ENCODE measurements at places on chromosomes 3 and 15.

- no peak for DNase-seq
Measured at GRCh38 chr3:112056451-112056929, 22.0 kb downstream of the TMPRSS7 start.

DNA sequence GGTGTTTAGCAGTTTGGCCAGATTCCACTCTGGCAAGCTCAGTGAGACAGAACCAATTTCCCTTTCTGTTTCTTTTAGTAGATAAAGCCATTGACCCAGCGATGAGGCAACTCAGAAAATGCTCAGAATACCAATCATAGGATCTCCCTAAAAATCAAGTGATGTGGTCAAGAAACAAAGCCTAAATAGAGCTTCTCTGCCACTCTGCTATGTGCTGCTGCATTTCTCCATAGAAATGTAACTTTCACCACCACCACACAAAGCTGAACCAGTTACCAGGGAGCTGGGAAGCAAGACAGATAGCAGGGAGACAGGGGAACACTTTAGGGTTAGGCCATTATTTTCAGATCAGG, 109.8 kb downstream of the RPL22L1 start:
- DNase-seq: no peak

- DNase-seq: no peak
Measured at GRCh38 chr3:71469138-71469435, 114.4 kb downstream of the FOXP1 start.

- DNase-seq: no peak
Measured at GRCh38 chr3:36124118-36124796, 256.0 kb upstream of the STAC start.

GRCh38 chr3:55296030-55296429, 191.1 kb downstream of the WNT5A start:
- DNase-seq: no peak

- no peak for DNase-seq
Measured at GRCh38 chr3:18641916-18642315, 216.8 kb upstream of the SATB1 start.

- no peak for DNase-seq
Measured at GRCh38 chr15:49421991-49422390, 1.1 kb upstream of the FGF7 start.

- DNase-seq: peak; percentile 29
Measured at GRCh38 chr15:74635228-74635627, 19.6 kb downstream of the CLK3 start.

- DNase-seq: no peak
Measured at GRCh38 chr15:31155151-31155550, 53.6 kb upstream of the TRPM1 start.

DNA sequence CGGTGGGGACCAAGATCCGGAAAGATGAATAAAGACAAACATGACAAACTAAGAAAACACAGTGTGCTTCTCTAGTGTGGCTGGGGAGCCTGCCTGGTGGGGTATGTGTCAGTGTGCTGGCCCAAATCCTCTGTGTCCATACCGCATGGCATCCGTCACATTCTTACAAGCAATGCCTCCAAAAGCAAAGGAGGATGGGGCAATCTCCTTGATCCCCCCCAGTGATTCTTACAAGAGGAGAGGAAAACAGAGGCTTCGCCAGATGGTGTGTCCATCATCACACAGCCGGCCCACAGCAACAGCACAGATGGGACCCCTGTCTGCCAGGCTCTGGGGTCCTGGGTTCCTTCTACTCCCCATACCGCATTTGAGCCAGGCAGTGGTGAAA, 558 bp upstream of the IL17RC start:
- no peak for DNase-seq

DNA sequence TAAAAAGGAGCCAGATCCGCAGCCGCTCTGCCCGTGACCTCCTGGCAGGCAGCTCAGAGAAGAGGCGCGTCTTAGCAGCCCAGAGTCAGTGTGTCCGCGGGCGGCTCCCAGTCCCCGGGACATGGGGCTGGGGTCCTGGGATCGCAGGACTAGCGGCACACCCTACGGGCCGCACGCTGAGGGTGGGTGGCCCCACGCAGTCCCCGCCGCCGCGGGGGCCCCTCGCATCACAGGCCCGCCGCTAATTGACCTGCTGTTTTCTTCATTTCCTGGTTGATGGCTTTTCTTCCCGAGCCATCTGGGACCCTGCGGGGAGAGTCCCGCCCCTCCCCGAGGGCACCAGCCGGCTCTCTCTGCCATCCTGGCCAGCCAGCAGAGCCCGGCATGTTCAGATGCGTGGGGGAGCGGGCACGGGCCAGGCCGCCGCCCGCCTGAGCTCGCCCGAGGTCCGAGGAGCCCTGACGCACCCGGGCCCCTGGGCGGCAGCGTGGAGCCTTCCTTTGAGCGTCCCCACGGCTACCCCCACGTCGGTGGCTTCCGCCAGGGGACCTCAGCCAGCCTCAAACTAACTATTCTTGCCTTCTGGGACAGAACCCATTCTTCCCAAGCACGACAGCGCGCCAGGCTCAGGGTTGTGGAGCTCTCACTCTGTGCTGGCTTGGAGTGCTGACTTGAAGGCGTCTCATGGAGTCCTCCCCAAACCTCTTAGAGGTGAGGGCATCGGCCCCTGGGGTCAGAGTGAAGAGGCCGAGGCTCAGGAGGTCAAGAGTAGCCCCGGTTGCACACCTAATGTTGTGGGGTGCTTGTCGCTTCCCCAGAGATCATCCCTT, 34.6 kb upstream of the CACNA2D3 start:
- DNase-seq: no peak

GRCh38 chr3:139189943-139190342, 145.3 kb upstream of the PRR23C start:
- no peak for DNase-seq

DNA sequence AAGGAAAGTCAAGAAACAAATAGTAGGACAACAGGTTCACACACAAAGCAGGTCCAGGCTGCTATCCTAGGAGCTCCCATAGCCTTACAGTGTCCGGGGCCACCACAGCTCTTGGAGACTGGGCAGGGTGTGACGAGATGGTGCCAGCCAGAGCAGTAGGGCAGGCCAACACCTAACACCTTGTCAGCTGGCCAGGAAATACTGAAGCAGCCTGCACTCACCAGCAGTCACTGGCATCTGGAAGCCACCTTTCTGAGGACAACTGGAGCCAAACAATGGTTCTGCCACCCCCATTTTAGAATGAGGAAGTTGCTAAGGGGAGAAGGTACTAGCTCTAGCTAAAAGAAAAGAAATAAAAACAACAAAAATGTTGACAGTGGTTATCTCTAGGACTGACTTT, 47.2 kb downstream of the CCDC12 start:
- no peak for DNase-seq

GRCh38 chr3:116314476-116314875, 130.8 kb downstream of the LSAMP start:
- no peak for DNase-seq

DNA sequence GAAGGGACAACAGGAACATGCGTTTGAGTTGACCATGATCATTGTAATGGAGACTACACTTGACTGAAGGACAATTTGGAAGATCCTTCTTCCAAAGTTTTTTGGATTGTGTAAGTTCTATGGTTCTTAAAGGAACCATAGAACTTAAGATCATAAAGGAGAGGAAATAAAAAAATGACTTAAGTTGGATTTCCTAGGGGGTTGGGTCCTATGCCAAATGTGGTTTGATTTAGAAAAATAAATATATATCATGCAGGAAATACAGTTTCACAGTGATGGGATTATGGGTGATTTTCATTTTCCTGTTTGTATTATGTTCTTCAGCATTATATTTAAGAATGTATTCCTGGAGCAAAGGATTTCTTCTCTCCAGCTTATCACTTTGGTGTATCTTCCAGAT, 305.5 kb upstream of the DPH6 start:
- DNase-seq: no peak

DNA sequence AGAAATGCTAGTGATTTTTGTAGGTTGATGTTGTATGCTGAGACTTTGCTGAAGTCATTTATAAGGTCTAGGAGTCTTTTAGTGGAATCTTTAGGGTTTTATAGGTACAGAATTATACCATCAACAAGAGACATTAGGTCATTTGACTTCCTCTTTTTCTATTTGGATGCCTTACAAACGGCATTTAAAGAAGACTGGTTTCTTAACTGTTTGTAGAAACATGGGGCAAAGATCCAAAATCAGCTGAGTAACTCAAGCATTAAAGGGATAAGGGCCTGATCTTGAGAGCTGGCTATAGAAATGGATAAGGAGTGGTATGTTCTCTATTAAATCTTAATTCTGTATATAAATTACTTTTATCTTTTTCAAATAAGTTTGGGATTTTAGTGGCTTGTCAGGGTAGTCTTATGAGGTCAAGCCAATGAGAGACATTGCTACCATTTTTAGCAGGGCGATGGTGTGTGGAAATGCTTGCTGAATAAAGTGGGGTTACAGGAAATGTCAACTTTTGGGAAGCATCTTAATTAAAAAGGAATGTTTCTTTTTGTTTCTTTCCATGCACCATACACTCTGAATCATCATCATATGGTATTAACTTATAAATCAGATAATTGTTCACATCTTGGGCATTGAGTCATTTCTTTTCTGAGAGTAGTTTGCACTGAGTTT, 197.7 kb upstream of the GBE1 start:
- no peak for DNase-seq

GRCh38 chr15:89112341-89112971, 24.2 kb downstream of the ABHD2 start:
- DNase-seq: no peak

- DNase-seq: no peak
Measured at GRCh38 chr15:50232791-50233190, 32.7 kb downstream of the HDC start.

DNA sequence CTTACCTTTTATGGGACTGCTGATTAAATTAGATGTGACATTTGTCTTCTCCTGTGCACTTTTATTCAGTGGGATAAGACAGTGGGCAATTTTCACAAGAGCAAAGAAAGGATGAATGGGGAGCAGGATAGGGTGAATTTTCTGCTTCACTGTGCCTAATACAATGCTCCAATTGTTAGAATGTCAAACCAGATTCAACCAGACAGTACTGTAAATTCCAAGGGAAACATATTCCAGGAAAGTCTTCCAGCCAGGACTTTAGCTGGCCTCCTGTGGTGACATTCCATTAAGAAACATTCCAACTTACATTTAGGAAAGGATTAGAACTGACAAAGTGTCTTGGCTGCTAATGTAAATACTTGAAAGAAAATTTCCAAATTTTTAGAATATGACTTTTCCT, 100.1 kb upstream of the PROK2 start:
- no peak for DNase-seq

GRCh38 chr15:82933576-82933975, 18.9 kb downstream of the HOMER2 start:
- DNase-seq: no peak

- DNase-seq: no peak
Measured at GRCh38 chr3:172103724-172104123, 64.3 kb downstream of the FNDC3B start.

DNA sequence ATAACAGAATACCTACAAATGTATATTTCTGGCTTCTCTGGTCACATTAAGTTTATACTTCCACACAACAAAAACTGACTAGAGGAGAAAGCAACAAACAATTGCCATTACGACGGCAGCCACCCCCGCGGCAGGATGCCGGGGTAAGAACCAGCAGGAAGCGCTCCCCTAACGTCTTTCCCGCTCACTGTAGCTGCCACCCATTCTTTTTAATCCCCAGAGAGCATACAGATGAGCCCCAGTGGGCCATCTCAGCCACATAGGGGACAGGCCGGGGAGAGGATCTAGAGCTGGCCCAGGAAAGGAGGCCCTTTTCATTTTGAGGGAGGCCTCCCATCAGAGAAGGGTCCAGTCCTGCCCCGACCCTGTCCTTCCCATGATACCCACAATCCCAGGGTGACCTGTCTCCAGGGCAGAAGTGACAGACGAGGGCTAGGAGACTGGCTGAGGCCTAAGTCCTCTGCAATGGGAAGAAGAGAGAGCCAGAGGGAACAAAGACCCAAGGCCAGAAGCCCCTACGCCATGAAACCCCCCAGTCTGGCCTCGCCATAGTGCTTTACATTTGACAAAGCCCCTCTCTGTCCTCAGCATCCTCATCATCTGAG, 3.6 kb upstream of the CALML4 start:
- DNase-seq: no peak

- no peak for DNase-seq
Measured at GRCh38 chr15:27894645-27895044, 204.5 kb downstream of the OCA2 start.

DNA sequence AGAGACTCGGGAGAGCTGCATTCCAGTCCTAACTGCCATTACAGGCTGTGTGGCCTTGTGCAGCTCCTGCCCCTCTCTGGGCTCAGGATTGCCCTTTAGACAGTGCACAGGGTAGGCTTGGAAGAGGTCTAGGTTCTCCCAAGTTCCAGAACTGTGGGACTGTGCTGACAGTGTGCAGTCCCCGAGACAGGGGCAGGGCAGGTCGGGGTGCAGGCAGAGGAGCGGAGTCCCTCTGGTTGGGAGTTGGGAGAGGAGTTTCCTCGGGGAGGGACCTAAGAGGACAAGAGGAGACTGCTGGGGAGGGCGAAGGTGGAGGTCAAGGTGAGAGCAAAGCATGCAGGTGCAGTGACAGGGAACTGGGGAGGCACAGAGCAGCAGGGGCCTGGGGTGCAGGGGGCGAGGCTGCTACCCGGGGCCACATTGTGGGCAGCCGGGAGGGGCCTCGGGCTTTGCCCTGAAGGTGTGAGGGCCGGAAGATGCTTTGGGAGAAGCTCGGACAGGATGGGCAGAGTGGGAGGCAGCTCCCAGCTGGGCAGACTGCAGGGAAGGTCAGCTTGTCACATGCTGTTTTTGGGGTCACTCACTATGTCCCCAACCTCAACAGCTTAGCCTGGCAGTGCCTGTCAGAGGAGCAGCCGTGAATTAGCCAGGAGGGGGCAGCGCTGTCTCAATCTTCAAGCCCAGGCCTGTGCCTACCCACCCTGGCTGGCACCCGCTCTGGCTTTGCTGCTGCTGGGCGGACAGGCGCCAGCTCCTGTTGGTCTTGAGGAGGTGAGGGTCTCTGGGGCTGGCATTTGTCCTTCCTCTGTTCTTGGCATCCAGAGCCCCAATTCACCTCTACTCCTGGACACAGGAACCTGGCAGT, 15.4 kb upstream of the CSPG4 start:
- DNase-seq: peak; percentile 43

DNA sequence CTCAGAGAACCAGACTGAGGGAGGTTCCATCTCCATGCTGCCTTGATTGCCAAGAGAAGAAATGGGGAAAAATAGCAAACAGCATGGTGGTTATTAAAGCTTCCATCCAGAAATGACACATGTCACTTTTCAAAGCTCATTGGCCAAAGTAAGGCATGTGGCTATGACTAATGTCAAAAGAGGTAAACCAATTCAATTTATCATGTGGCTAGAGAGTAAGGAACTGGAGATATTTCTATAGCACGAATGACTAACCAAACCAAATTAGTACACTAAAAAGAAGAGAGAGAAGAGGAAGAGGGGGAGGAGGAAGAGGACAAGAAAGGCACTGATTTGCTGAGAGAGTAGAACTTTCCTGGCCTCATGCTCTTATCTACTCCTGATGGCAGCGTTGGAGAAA, 115.2 kb upstream of the SLC6A11 start:
- no peak for DNase-seq

GRCh38 chr3:168157099-168157700, 61.5 kb upstream of the GOLIM4 start:
- DNase-seq: no peak

GRCh38 chr3:170765419-170766078, 104.4 kb downstream of the RPL22L1 start:
- no peak for DNase-seq
